T-cell (primary cell): ENCODE measurements at places on chromosomes 1 and 21.

GRCh38 chr1:18452550-18452949 lies 28.2 kb upstream of the KLHDC7A start:
- DNase-seq, result no peak

GRCh38 chr1:201511941-201512539 lies 5.1 kb upstream of the CSRP1 start:
- DNase-seq, result no peak

GRCh38 chr1:48109390-48110013 lies 112.3 kb upstream of the TRABD2B start:
- DNase-seq, result no peak

GRCh38 chr1:212665241-212666115 lies 34.2 kb downstream of the BATF3 start:
- DNase-seq, result peak; percentile 72

DNA sequence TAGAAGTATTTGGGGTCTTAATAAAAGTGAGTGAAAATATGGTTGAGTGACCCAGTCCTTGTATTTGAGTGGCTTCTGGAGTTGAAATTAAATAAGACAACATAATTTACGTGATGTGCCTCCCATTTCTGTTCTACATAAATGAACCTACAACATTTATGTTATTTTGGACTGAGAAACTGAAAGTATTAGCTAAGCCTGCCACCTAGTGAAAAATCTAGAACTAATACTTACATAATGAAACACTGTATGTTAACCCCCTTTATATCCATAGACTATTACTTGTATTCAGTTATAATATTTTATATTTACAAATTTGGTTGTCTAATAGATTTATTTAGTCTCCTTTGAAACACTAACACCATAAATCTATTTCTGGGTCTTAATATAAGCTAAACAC lies 298.9 kb downstream of the KCNT2 start:
- DNase-seq, result no peak

- DNase-seq, result no peak
Observed at GRCh38 chr1:205225901-205226765, 1.6 kb upstream of the TMCC2 start.

- no peak for DNase-seq
Observed at GRCh38 chr1:32759521-32759981, 57.0 kb upstream of the SYNC start.

DNA sequence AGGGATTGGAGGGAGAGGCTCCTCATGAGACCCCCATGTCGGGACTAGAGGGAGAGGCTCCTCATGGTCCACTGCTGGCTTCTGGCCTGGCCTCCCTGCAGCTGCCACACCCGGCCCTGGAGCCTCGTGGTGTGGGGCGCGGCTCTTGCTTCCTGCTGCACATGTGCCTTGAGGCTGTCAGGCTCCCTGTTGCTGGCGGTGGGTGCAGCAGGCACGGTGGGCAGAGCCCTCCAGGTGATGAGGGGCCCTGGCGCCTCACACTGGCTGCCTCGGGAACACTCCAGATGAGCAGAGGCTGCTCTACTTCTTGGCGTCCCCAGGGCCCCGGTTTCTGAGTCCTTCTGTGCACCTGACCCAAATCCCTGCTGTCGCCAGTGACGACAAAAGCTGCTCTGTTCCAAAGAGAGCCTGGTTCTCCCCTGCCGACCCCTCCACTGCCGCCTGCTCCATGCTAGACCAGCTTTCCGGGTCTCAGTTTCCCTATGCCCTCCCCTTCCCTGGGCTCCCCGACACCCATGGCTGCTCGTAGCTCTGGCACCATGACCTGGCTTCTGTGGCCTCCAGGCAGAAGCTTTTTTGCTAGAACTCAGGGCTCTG lies 9.7 kb upstream of the ATAD3B start:
- DNase-seq, result no peak

DNA sequence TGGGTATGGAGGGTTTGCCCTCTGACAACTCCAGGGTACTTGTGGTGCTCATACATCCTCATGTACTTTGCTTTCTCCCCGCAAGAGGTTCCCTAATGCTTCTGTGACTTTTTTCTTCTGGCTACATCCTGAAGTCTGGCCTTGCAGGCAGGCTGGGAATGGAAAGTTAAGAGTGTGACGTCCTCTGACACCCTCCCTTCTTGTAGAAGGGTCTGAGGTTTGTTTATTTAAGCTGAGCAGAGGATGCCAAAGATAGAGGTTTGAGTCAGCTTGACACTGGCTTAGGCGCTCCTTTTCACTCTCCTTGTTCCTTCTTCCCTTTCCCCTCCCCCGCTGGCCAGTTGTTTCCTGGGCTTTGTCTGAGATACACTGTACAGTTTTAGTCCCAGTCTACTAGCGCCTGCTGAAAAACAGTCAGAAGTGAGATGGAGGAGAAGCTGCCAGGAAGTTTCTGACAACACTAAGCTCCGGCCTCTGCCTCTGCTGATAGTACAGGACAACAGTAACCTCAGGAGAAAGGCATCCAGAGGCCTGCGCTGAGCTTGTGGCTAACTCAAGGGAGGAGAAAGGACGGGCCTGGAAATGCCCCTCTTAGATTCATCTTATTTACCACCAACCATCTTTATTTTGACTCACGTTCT lies at the start of gene MACF1:
Gene MACF1 (plus strand): TSS at position 255 of the 641 bp plus-strand sequence. CDS start 328 bp downstream, at position 583.
- DNase-seq, result no peak
